ENCODE measurements at places on chromosomes 3 and 15.

DNA sequence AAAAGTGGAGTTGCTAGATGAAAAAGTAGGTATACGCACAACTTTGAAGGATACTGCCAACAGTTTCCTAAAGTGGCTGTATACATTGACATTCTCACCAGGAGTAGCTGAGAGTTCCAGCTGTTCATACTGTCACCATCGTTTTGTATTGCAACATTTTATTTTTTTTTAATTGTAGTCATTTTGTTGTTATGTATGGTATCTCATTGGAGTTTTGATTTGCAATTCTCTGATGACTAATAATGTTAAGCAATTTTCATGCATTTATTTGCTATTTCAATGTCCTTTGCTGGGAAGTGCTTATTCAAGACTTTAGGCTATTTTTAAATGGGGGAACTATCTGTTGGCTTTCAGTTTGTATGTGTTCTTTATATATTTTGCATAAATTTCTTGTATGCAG, 185.1 kb upstream of the TGFBR2 start:
- DNase-seq = no peak

GRCh38 chr3:23795096-23795495, 10.7 kb upstream of the UBE2E1 start:
- no peak for DNase-seq

GRCh38 chr3:156847752-156848448, 21.7 kb downstream of the LEKR1 start:
- no peak for DNase-seq

DNA sequence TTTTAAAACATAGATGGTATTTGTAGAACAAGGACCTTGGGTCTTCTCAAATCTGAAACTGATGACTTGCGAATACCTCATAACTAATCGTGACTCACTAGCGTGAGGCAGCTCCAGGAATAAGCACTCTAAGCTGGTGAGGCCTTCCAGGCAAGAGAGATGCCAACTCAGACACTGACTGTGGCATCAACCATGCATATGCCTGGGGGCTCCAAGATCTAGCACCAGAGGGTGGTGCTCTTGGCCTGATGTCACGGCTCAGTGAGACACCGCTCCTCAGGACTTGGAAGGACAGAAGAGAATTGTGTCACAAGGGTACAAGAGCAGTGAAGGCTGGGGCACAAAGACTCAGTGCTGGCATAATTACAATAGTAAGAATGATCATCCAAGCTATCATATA, 125.0 kb upstream of the TRIM42 start:
- DNase-seq = no peak

GRCh38 chr3:132596816-132597433, at the start of gene ACKR4:
TSS of gene ACKR4 (plus strand) at chr3:132597270. CDS start at chr3:132600398, 3,128 bp downstream.
- DNase-seq = no peak

DNA sequence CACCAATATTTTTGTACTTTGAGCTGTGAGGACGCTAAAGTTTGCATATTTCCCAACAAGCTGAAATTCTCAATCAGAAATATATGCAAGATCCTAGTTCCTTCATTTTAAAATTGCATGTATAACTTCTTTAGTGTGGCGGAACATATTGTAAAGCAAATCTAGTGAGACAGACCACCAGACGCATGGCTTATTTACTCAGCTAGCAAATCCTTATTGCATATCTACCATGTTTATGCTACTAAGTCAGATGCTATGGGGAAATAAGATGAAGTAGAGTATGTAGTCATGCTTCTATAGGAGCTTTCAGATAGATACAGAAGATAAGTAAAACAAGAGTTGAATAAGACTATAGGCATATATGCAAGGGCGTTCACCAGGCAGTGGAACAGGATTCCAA, 62.0 kb downstream of the C3orf70 start:
- no peak for DNase-seq

- DNase-seq = no peak
Measured at GRCh38 chr3:183951459-183951858, 66.2 kb downstream of the ABCC5 start.

GRCh38 chr3:108342837-108343486, 46.6 kb downstream of the HHLA2 start:
- DNase-seq = peak; percentile 16

Measured in activated naive CD4-positive, alpha-beta T cell treated with anti-CD3 and anti-CD28 coated beads, Interleukin-2, amount 50 U/mL, for 72 hours (primary cell).